ENCODE measurements at places on chromosomes 12 and 14.

DNA sequence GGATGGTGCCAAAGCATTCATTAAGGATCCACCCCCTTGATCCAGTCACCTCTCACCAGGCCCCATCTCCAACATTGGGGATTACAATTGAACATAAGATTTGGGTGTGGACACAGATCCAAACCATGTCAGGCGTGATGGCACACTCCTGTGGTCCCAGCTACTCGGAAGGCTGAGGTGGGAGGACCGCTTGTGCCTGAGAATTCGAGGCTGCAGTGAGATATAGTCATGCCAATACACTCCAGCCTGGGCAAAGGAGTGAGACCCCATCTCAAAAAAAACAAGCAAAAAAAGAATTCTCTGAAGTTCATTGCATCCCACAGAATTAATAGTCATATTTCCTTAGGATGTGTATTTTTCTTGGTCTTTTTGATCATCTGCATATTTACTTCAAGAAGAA is 34.9 kb downstream of the ZDHHC17 start:
- DNase-seq, result no peak

DNA sequence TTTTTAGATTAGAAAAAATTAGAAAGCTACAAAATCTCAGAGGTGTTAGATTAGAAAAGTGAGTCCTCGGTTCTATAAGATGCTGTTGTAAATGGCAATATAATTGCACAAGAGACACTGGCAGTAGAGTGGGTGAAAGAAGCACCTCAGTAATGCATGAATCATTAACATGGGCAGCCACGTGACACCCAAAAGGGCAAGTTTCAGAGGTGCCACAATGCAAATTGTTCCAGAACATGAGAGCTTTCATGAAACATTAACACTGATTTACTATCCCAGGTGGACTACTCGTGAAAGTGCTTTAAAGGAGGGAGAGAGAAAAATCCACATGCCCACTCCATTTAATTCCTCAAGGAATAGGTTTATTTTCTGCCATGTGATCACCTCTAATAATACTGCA is 108.4 kb downstream of the PTPRR start:
- no peak for DNase-seq

DNA sequence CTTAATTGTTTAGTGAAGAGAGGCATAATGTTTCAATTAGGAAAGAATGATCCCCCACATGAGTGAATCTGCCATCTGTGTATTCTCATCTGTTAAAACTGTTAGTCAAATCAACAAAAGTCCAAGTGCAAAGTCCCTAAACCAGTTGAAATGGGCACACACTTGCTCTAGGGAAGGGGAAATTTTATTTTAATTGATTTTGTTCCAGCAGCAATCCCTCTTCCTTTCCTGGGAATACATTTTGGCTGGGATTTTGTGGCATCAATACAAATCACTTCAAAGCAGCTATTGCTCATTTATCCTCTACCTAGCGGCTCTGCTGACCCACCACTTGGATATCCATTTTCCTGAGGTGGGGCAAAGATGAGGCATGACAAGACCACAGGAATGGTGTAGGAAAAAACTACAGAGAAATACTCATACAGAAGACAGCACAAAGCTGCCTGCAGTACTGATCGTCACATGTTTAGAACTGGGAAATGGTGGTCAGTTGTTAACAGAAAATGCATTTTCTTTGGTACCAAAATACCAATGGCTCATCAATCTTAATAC is 9.8 kb upstream of the SSTR1 start:
- DNase-seq, result no peak

DNA sequence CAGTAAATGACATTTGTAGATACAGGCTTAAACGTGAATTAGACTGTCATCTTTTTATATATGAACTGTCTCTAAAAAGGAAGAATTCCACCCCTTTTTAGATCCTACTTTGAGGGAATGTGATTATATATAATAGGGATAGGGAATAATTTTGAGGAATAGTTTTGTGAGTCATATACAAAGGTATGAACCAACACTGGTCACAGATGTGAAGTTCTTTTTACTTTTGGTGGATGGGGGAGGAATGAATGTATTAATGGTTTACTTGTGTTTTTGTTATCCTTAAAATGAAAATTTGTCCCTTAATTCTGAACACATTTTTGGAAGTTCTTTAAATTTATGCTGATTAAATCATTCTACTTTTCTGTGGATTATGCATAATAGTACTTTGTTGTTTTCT is 30.4 kb downstream of the FRS2 start:
- no peak for DNase-seq

- no peak for DNase-seq
Measured at GRCh38 chr12:66354291-66354690, 52.0 kb downstream of the HELB start.

DNA sequence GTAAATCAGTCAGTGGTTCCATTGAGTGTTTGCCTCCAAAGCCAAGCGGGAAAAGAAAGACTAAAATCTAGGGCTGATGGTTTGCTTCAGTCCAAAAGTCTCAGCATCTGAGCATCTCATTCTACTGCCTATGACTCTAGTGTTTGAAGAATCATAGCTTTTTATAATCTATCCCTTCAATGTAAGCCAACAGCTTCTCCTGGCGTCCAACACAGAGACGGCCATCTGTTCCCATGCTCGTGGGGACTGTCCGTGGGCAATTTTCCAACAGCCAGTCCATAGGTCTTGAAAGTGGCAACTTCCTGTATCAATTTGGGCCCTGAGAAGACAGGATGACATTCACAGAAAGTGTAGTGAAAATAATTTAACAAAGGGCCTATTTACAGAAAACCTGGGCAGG is 544.4 kb upstream of the TMEM132C start:
- DNase-seq, result no peak

GRCh38 chr12:85036234-85036707 is at the start of the genes LRRIQ1 and TSPAN19:
Gene LRRIQ1 (plus strand): TSS chr12:85036351. CDS start chr12:85038177, 1,826 bp downstream.
Gene TSPAN19 (minus strand): TSS chr12:85036277. CDS start chr12:85029946, 6,331 bp downstream.
- DNase-seq, result no peak

- DNase-seq, result no peak
Measured at GRCh38 chr14:67541448-67542387, 8.6 kb downstream of the PLEKHH1 start.

DNA sequence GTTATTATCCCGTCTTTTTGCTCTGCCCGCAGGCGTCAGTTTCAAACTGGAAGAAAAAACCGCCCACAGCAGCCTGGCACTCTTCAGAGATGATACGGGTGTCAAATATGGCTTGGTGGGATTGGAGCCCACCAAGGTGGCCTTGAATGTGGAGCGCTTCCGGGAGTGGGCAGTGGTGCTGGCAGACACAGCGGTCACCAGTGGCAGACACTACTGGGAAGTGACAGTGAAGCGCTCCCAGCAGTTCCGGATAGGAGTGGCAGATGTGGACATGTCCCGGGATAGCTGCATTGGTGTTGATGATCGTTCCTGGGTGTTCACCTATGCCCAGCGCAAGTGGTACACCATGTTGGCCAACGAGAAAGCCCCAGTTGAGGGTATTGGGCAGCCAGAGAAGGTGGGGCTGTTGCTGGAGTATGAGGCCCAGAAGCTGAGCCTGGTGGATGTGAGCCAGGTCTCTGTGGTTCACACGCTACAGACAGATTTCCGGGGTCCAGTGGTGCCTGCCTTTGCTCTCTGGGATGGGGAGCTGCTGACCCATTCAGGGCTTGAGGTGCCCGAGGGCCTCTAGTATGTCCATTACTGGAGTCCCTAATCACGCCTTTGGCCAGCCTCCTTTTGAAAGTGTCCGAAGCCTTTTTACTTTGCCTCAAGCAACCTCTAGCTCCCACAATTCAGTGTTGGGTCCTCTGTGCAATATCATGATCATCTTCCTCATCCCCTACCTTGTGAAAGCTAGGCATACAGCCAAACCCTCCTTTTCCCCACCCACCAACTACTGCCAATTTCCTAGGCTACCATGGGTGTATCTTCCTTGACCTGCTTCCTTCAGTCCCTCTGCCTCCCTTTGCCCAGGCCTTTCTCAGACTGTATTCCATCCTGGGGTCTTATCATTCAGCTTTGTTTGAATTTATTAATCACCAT is 891 bp downstream of the SPRYD4 start:
- no peak for DNase-seq

GRCh38 chr14:101230851-101231550 is 327.5 kb upstream of the RTL1 start:
- DNase-seq, result no peak

GRCh38 chr12:78096909-78097597 is 266.4 kb downstream of the NAV3 start:
- DNase-seq, result no peak

GRCh38 chr12:46342562-46343033 is 30.0 kb downstream of the SLC38A2 start:
- no peak for DNase-seq

- no peak for DNase-seq
Measured at GRCh38 chr12:72075401-72075800, 136.8 kb downstream of the TPH2 start.

DNA sequence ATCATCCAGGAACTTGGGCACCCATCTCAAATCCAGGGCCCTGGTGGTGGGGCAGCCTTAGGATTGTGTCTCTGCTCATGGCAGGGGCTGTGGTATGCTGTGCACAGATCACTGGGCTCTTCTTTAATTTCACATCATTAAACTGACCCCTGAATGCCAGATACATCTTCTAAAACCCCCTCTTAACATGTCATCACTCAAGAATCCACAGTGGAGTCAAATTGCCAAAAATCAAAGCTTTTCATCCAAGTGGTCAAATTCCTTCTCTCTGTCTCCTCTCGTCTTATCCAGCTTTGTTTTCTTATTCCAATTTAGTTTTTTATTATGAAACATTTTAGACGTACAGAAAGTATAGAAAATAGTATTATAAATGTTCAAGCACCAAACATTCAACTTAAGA is 97.5 kb downstream of the ADCK1 start:
- no peak for DNase-seq

DNA sequence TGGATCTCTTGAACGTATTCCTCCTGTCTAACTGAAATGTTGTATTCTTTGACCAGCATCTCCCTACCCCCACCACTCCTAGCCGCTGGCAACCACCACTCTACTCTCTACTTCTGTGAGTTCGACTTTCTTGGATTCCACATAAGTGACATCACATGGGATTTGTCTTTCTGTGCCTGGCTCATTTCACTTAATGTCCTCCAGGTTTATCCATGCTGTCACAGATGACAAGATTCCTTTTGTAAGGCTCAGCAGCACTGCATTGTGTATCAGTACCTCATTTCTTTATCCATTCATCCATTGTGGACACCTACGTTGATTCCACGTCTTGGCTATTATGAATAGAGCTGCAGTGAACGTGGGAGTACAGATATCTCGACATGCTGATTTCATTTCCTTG is 10.5 kb downstream of the PRKAB1 start:
- DNase-seq, result no peak

GRCh38 chr12:53999559-54000115 is 324 bp upstream of the HOXC9 start:
- no peak for DNase-seq

GRCh38 chr14:54483846-54484245 is 4.9 kb downstream of the GMFB start:
- no peak for DNase-seq

DNA sequence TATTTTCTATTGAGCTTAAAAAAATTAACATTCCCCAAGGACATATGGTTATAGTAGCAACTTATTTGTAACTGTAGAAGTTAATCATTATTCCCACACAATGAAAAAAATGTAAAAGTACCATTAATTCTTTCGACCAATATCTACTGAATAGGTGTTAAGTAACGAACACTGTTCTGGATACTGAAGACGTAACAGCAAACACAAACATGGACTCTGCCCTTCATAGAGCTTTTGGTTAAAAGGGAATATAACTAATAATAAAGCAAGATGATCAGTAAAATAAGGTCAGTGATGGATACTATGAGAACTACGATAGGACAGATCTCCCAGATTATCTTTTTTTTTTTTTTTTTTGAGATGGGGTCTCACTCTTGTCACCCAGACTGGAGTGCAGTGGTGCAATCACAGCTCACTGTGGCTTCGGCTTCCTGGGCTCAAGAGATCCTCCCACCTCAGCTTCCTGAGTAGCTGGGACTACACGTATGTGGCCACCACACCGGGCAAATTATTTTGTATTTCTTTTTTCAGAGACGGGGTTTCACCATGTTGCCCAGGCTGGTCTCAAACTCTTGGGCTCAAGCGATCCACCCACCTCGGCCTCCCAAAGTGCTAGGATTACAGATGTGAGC is 93.9 kb downstream of the PAWR start:
- DNase-seq, result no peak

DNA sequence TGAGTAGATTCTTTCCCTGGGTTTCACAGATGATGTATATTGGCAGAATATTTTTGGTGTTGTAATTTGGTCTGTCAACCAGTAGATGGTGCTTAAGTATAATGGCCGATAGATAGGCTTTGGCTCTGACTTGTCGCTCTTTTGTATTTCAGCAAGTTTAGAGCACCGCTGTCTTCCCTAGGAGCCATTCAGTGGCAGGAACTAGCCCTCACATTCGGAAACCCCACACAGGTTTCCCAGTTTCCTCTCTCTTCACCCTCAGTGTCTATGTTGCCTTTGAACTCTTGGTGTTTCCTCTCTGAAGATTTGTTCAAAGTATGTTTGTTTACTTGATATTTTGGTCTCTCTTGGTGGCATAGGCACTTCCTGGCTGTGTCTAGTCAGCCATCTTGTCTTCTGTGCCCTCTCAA is 102.2 kb downstream of the GPHN start:
- no peak for DNase-seq

GRCh38 chr12:26572137-26572536 is 260.9 kb downstream of the ITPR2 start:
- no peak for DNase-seq

DNA sequence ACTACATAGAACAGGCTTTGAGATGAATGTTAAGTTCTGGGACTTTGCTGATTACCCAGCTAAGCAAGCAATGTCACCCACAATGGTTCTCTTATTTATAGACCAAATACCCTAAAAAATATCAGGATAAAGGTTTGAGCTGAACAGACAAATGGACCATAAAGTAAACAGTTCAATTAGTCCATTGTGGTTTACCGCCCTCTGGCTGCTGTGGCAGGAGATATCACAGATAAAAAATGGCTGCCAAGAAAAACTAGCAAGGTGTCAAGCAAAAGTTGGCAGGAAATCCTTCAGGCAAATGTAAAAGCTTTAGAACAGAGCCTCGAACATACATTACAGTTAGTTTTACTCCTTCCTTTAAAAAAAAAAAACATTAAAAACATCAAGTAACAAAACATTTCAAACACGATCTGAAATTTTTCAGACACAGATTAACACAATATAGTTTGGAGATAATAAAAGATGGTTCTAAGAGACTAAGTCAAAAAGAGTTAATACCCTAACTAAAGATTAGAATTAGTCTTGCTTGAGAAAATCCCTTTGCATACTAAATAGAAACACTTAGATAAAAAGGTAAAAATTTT is 41.3 kb downstream of the MED13L start:
- no peak for DNase-seq

- DNase-seq, result no peak
Measured at GRCh38 chr14:73452341-73453186, 5.8 kb downstream of the NUMB start.

DNA sequence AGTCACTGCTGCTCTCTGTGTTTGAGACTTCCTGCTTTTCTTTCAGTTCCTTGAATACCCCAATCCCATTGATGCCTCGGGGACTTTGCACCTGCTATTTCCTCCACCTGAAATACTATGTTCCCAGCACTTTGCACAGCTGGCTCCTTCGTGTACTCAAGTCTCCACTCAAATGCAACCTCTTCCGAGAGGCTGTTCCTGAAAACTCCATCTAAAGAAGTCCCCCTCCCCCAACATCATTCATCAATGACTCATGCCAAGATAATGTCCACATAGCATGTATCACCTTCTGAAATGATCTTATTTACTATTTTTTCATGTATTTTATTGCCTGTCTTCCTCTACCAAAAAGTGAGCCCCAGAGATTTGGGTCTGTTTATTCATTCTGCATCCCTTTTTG is 48.6 kb downstream of the HSPB8 start:
- no peak for DNase-seq

Measured in cortex of kidney (tissue), 1 donor.